ENCODE measurements at places on chromosomes 6 and 20.

GRCh38 chr6:6600875-6601274, 12.4 kb downstream of the LY86 start:
- DNase-seq, result no peak

- no peak for DNase-seq
These were observed 55.1 kb downstream of the TBXT start for GRCh38 chr6:166112580-166112979.

DNA sequence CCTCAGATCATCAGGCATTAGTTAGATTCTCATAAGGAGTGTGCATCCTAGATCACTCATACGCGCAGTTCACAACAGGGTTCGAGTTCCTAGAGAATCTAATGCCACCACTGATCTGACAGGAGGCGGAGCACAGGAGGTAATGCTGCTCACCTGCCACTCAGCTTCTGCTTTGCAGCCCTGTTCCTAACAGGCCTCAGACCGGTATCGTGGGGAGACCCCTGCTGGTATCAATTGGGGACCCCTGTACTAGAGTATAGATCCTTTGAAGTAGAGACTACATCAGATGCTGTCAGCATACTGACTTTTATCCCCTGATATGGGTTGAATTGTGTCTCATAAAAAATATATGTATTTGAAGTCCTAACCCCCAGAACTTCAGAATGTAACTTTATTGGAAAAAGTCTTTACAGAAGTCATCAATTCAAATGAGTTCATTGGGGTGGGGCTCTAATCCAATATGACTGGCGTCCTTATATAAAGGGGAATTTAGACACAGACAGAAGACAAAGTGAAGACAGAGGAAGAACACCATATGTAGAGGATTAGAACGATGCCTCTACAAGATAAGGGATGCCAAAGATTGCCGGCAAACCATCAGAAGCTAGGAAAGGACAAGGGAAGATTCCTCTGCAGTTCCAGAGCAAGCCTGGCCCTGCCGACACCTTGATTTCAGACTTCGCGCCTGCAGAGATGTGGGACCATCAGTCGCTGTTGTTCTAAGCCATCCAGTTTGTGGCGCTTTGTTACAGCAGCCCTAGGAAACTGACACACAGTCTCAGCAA, 104.4 kb upstream of the BTBD3 start:
- DNase-seq, result no peak

GRCh38 chr20:42218621-42219374, 600.6 kb upstream of the CHD6 start:
- no peak for DNase-seq

DNA sequence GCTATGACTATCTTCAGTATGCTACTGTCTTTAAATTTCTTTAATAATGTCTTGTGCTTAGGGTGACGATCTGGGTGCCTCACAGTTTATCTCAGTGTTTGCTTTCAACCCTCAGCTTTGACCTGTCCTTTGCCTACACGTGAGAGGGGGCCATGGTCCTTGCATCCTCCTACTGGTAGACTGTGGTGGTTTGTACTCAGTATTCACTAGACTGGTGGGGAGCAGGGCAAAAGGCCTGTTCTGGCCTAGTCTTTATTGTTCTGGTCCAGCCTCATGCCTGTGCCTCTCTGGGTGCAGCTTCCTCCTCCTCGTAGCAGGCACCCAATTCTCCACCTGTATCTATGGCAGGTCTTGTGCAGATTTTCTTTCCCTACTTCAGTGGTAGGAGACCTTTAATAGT, 354.9 kb downstream of the CD109 start:
- DNase-seq, result no peak

DNA sequence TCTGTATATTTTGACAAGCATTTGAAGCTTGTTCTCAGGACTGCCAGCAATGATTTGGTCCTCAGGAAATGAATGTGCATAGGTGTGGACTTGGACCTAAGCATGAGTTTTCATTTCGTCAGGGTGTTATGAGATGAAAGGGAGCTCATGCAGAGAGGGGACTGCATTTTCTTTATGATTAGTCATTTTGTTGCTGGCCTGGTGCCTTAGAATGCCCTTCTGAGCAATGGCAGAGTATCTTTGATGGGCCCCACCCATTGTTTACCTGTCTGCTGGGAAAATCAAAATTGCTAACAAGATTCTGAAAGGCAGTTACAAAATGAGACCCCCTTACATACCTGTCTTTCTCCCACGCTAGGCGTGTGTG, 51.5 kb upstream of the MTHFD1L start:
- DNase-seq, result no peak

- DNase-seq, result no peak
These were observed 18.5 kb upstream of the C6orf141 start for GRCh38 chr6:49531774-49532569.

- DNase-seq, result no peak
These were observed 72.6 kb upstream of the MC3R start for GRCh38 chr20:56175884-56176283.

GRCh38 chr6:23002044-23002619, 432.8 kb downstream of the HDGFL1 start:
- DNase-seq, result peak; percentile 59

- DNase-seq, result no peak
These were observed 442.2 kb upstream of the MANEA start for GRCh38 chr6:95135182-95135581.

DNA sequence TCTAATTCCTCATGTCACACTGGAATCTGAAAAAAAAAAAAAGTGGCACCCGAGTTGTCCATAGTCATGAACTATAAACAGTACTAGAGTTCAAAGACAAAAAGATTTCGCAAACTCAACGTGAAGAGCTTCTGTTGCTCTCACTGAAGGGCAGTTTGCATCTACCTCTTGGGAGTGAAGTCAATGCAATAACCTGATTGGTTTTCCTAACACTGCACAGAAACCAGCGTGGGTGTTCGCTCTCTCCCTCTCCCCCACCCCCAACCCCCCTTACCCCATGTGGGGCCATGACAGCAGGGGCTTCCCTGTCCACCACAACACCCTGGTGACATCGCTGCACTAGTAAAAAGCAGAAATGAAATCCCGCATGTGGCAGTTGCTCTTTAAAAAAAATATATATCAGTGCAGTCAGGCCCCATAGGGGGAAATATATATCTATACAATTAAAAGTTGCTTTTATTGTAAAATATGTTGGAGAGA, 66.9 kb downstream of the GMPR start:
- no peak for DNase-seq

- no peak for DNase-seq
These were observed 158.2 kb upstream of the SUPT3H start for GRCh38 chr6:45535933-45536332.

- peak; percentile 42 for DNase-seq
These were observed at the start of gene SFT2D1 for GRCh38 chr6:166342349-166343149. TSS of gene SFT2D1 (minus strand) at chr6:166342545. CDS start at chr6:166342481, 64 bp downstream.

DNA sequence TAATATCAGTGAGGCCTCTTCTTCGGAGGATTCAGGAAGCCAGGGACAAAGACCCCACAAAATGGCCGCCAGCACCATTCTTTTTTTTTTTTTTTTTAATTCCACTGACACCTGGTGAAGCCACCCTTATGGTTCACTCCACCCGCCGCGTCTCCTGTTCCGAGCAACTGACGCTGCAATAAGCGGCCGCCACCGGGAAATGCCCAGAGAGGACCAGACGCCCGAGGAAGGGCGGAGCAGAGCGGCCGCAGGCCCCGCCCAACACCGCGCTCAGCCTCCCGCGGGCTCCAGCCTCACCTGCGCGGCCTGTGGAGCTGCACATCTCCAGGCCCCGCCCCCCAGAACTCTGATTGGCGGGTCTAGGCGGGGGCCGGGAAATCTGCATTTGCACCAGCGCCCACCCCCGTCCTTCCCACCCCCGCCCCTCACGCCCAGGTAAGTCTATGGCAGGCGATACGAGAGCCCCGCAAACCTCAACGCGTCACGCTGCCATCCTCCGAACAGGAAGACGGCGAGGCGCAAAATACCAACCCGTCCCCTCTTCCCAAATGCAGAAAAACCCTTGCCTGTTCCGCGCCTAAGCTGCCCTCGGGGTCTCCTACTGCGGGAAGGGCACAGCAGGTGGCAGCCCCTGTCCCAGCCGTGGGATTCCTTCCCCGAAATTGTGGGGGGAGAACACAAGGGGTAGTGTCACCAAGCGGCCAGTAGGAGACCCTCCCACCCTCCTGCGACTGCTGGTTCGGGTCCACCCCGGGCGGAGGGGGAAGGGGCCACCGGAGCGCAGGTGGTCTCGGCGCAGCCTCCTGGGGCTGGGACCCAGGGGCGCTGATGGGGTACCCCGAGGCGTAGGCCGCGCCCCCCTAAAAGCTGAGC, 960 bp downstream of the ATP9A start:
- DNase-seq, result peak; percentile 52

DNA sequence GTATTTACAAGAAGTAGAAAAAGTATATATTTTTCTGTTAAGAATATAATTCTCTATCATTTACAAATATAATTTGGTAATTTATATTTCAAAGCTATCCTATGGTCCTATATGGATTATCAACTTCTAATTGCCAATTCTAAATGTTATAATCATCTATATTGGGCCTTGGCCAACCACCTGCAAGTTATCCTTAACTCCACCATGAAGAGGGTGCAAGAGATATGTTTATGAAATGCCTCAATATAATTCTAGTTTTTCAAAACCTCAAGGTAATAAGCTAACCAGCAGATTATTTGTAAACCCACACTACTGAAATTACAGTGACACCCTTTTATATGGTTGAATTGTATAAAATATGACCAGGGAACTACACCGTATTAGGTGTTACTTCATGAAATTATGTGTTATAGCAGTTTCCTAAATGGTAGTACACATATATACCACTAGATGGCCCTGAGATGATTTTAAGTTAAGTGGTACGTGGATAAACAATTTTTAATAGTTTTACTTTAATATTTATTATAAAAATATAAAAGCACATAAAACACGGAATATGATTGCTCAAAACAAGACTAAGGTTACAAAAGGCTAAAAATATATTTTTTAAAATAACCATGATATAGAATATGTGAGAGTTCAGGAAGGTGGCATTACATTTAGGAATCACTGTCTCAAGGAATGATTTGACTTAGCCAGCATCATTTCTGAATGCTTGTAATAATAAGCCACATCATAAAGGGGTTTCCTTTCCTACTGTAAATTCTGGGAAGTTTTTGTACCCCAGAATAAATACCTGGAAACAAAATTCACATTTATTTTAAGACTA, 9.8 kb upstream of the PNISR start:
- no peak for DNase-seq

GRCh38 chr6:137163732-137164318, 9.6 kb downstream of the IL22RA2 start:
- DNase-seq, result no peak

- DNase-seq, result no peak
These were observed 12.5 kb downstream of the PTK7 start for GRCh38 chr6:43088654-43089056.

GRCh38 chr20:51128198-51128597, 105.3 kb upstream of the KCNG1 start:
- no peak for DNase-seq

DNA sequence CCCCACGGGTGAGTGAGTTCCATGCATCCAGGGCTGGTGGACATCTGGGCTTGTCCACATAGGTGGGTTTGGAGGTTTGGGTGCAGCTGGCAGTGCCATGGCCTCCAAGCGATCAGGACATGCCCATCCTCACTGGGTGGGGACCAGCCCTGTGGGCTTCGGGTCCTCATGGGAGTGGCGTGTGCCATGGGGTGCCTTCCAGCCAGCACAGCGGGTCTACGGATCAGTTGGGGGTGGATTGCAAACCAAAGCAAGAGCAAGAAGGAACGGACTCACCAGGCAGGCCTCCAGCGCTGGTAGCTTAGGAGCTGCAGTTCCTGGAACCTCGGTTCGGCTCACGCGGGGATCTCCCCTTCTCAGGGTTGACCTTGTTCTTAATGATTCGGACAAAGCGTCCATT, 364.3 kb downstream of the TAF4 start:
- DNase-seq, result no peak

DNA sequence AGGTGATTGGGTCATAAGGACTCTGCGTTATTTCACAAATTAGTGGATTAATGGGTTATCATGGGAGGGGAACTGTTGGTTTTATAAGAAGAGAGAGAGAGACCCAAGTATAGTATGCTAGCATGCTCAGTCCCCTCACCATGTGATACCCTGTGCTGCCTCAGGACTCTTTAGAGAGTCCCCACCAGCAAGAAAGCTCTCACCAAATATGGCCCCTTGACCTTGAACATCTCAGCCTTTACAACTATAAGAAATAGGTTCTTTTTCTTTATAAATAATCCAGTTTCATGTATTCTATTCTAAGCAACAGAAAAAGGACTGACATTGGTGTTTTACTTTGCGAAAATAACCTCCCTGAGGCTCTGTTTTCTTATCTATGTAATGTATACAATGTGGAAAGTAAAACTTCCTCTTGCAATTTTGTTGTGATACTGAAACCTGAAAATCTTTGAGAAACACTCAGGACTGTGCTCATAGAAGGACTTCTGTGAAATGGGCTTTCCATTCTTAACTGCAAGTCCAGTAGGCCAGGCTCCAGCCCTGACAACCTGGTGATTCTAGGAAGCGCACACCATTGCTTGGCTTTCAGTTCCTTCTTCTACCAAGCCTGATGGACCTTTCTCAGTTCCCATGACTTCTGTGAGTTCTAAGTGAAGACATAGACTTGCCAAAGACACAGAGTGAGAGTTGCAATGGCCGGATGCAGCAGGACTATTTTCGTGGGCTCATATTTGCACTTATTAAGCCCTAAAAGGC, 21.9 kb downstream of the SIRPD start:
- DNase-seq, result no peak

DNA sequence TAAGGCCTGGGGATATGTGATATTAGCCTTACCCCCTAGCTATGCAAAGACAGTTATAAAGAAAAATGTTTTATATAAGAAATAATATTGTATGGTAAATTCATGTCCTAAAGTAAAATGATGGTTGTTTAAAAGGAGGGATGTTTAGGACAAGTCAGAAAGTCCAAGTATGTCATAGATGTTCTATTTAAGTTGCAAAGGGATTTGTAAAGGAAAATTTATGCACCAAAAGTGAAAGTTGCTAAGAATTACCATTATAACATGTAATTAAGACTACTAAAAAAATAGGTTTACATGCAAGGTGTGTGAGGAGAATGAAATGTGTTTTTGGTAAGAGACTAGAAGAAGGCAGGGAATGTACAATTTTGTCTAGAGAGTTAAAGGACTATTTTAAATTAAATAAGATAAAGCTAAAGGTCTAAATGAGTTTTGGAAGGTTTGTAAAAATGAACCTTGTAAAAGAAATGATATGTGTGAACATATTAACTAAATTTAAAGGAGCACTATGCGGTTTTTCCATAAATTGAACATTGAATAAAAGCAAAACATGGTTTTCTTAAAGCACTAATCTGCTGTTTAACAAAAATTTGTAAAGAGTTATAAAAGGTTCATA, 22.7 kb upstream of the GOPC start:
- no peak for DNase-seq

DNA sequence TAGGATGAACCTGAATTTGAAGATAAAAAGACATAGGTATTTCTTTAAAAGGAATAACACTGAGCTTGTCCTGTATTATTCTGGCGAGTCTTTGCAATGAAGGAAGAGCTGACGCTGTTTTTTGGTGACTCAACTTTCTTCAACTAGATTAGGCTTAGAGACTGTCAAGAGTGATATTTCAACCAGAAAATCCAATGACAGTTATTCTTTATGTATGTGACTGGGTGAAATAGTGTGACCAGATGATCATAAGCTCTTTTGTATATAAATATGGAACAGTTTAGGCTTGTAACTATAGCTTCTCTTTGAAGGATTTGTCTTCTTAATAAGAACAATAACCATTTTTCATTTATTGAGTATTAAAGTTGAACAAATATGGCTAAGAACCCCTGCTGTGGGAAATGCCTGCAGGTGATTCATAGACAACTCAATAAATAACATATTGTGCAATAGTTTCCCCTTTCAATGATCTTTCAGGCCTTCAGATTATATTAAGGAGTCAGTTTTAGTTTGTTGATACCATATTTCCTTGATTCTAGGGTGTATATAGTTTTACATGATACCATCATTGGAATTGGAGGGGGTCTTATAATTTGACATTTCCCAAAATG, 265.6 kb upstream of the JAG1 start:
- DNase-seq, result no peak

Data from NT2/D1 (cell line).